ENCODE measurements at places on chromosomes 2 and 18. TPM values are rescaled to one million over a fixed set of nuclear protein-coding genes. Genes with fewer than 3 reads are reported as not detected.

- no peaks in the 10 kb centered on the region for H3K27me3 ChIP-seq
- H3K4me3 ChIP-seq = no peak overlapping the region
- no peak overlapping the region for H3K27ac ChIP-seq
- H3K36me3 ChIP-seq = no peaks in the 10 kb centered on the region
- no peaks in the 10 kb centered on the region for H3K4me1 ChIP-seq
Observed at GRCh38 chr2:121577381-121577780, 46.7 kb downstream of the RNU4ATAC start.

- no peak overlapping the region for H3K4me3 ChIP-seq
- H3K27ac ChIP-seq = no peak overlapping the region
- peak; percentile 30 for DNase-seq
- H3K36me3 ChIP-seq = no peaks in the 10 kb centered on the region
Observed at GRCh38 chr18:3664563-3665178, 214.7 kb downstream of the TGIF1 start.

The SCN2A gene
- 0.22 TPM for total RNA-seq

DNA sequence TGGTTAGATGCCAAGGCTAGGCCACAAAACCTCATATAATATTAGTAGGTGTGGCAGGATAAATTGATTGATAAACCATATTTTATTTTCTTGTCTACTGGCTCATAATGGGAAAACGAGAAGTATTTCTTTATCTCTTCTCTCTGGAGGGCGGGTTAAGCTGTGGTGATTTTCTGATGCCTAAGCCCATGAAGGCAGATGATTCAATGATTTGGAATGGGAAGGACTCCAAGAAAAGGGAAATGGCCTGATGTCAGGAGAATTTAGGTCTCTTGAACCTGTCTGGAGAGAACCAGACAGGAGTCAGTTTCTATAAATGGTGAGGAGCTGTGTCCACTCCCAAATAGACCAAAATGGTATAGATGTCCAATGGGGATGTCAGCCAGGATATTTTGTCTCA lies 18.7 kb upstream of the MAP4K3 start:
- no peaks in the 10 kb centered on the region for H3K4me1 ChIP-seq
- H3K27me3 ChIP-seq = no peaks in the 10 kb centered on the region
- no peaks in the 10 kb centered on the region for H3K36me3 ChIP-seq
- no peak overlapping the region for H3K4me3 ChIP-seq
- no peak for DNase-seq
- H3K27ac ChIP-seq = no peak overlapping the region

DNA sequence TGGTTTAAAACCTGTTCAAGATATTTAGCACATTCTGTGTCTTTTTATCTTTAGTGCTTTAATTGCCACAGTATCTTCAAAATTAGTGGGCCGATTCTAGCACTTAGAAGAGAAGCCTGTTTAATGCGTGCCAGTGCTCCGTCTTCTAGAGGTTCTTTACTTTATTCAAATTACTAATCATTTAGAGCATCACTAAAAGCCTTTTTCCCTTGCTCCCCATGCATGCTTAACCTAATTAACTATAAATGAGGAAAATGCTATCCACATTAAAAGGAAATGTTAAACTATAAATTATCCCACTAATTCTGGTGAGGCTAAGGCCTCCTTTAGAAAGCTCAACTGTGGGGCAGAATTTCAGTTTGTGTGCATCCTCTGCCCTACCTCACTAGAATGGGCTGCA lies 31.5 kb upstream of the INSIG2 start:
- peaks cover 55% of the 10 kb centered on the region for H3K4me1 ChIP-seq
- no peak for DNase-seq
- peak overlapping the region; percentile 88 for H3K27ac ChIP-seq
- no peaks in the 10 kb centered on the region for H3K36me3 ChIP-seq
- no peaks in the 10 kb centered on the region for H3K27me3 ChIP-seq
- no peak overlapping the region for H3K4me3 ChIP-seq

DNA sequence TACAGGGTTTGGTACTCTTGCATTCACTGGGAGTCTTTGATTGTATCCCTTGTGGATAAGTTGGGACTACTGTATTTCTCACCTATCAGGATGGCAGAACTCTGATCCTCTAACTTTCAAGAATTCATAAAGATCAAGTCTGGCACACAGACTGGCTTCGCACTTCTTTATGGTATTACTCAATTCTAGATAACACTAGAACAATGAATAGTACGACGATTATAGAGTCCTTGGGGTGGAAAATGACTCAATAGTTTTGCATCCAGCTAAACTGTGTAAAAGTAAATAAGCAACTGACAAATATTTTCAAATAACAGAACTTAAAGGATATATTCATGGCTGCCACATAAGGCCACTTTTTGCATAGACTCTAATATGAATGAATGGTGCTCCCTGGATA lies 103.4 kb upstream of the MEX3C start:
- no peaks in the 10 kb centered on the region for H3K36me3 ChIP-seq
- H3K4me3 ChIP-seq = no peak overlapping the region

The PAX8 gene
- total RNA-seq = 0.64 TPM

The RTTN gene
- total RNA-seq = 37.7 TPM

The DYSF gene
- total RNA-seq = 0.17 TPM

The SGPP2 gene
- total RNA-seq = 6.0 TPM

DNA sequence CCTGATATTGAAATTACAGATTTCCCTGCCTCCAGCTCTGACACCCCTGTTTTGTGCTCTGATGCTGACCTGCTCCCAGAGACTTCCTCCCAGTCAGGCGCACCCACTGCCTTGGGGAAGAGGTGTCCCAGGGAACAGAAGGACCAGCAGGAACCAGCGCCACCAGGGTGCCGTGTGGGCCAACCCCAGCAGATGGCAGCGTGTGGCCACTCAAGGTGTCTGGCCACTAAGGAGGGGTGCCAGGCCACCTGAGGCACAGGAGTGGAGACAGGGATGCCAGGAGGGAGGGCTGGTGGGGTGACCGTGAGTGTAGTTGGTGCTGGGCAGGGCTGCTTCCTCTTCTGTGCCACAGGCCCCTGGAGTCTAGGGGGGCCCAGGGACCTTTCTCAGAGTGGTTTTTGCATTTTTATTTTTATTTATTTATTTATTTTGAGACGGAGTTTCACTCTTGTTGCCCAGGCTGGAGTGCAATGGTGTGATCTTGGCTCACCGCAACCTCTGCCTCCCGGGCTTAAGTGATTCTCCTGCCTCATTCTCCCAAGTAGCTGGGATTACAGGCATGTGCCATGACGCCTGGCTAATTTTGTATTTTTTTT lies 56.0 kb downstream of the TEX44 start:
- H3K4me1 ChIP-seq = peaks cover 10% of the 10 kb centered on the region
- no peak overlapping the region for H3K4me3 ChIP-seq
- H3K27ac ChIP-seq = no peak overlapping the region
- no peaks in the 10 kb centered on the region for H3K27me3 ChIP-seq
- H3K36me3 ChIP-seq = no peaks in the 10 kb centered on the region
- peak; percentile 77 for DNase-seq

- no peak for DNase-seq
- no peaks in the 10 kb centered on the region for H3K4me1 ChIP-seq
- no peaks in the 10 kb centered on the region for H3K36me3 ChIP-seq
- no peak overlapping the region for H3K27ac ChIP-seq
Observed at GRCh38 chr18:21452796-21453510, 147.6 kb downstream of the ESCO1 start.

DNA sequence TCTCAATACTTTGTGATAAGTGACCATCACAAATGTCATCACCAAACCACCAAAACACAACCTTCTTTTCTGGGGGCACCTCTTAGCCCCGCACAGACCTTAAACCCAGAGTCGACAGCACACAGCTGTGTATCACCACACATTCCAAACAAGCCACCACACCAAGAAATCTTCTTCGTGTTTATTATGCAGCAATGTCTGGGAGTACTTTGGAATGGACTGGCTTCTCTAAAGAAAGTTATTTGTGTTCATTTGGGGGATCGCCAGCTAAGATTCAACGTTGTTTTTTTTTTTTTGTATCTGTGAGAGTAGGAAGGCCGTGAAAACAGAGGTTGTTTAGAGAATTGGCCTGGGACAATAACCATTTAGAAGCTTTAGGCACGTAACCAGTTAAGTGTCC lies 1.1 kb upstream of the MTA3 start:
- H3K27me3 ChIP-seq = no peaks in the 10 kb centered on the region
- DNase-seq = no peak
- H3K36me3 ChIP-seq = no peaks in the 10 kb centered on the region
- peaks cover 21% of the 10 kb centered on the region for H3K4me1 ChIP-seq
- peak overlapping the region; percentile 18 for H3K27ac ChIP-seq

The LRRTM4 gene
- not detected for total RNA-seq

The IL36B gene
- not detected for total RNA-seq

GRCh38 chr2:102832789-102833188 lies 71.0 kb downstream of the TMEM182 start:
- no peaks in the 10 kb centered on the region for H3K27me3 ChIP-seq
- no peaks in the 10 kb centered on the region for H3K4me1 ChIP-seq
- no peaks in the 10 kb centered on the region for H3K36me3 ChIP-seq
- DNase-seq = no peak
- no peak overlapping the region for H3K27ac ChIP-seq
- H3K4me3 ChIP-seq = no peak overlapping the region

The LOXHD1 gene
- not detected for total RNA-seq

DNA sequence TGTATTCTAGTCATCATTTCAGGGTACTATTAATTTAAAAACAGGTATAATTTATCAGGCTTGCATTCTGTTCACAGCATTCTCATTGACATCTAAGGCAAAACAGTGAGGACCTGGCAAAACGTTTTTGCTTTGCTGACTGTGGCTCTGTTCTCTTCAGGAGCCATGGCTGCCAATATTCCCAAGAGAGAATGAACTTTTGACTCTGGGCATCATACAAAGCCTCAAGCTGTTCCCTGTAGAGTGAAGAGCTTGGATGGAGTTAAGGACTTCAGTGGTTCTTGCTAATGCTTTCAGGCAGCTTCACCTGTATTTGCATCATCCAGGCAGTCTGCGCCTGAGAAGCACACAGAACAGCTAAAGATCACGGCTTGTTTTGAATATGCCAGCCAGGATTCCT lies 65.9 kb upstream of the CAVIN2 start:
- no peak for DNase-seq
- H3K27ac ChIP-seq = no peak overlapping the region
- H3K4me1 ChIP-seq = no peaks in the 10 kb centered on the region
- H3K36me3 ChIP-seq = no peaks in the 10 kb centered on the region

GRCh38 chr2:180016937-180017336 lies 9.8 kb upstream of the CWC22 start:
- DNase-seq = no peak
- H3K27ac ChIP-seq = no peak overlapping the region
- no peaks in the 10 kb centered on the region for H3K27me3 ChIP-seq
- no peaks in the 10 kb centered on the region for H3K36me3 ChIP-seq
- no peak overlapping the region for H3K4me3 ChIP-seq

GRCh38 chr2:59691518-59692190 lies 861.8 kb downstream of the BCL11A start:
- no peak overlapping the region for H3K27ac ChIP-seq
- no peaks in the 10 kb centered on the region for H3K36me3 ChIP-seq
- no peak for DNase-seq

GRCh38 chr2:134395779-134396178 lies 141.9 kb downstream of the MGAT5 start:
- H3K4me1 ChIP-seq = peaks cover 11% of the 10 kb centered on the region
- DNase-seq = no peak
- H3K4me3 ChIP-seq = no peak overlapping the region
- peak overlapping the region; percentile 33 for H3K27ac ChIP-seq

The ITPRIPL1 gene
- total RNA-seq = 4.8 TPM

- no peak for DNase-seq
- no peaks in the 10 kb centered on the region for H3K36me3 ChIP-seq
- H3K4me3 ChIP-seq = no peak overlapping the region
- no peaks in the 10 kb centered on the region for H3K4me1 ChIP-seq
Observed at GRCh38 chr2:180743401-180743800, 237.0 kb upstream of the UBE2E3 start.

DNA sequence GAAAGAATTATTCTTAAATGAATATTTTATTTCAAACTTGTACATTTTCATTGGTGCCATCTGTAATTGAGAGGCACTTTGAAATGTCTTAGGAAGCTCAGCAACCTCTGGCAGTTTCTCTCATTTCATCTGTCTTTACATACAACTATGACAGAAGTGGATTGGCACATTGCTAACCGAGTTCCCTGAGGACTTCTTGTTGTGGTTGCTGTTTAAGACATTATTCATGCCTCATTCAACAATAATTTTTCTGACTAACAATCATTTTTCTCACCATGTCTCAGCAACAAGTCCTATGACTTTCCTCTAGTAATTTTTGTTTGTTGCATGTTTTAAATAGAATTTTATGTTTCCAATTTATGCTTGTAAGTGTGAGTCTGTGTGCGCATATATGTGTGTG lies 284.0 kb upstream of the CWC22 start:
- no peaks in the 10 kb centered on the region for H3K27me3 ChIP-seq
- H3K36me3 ChIP-seq = no peaks in the 10 kb centered on the region
- no peak for DNase-seq

The ALLC gene
- total RNA-seq = not detected

- no peaks in the 10 kb centered on the region for H3K27me3 ChIP-seq
- peaks cover 15% of the 10 kb centered on the region for H3K4me1 ChIP-seq
- DNase-seq = no peak
- no peaks in the 10 kb centered on the region for H3K36me3 ChIP-seq
- H3K27ac ChIP-seq = no peak overlapping the region
Observed at GRCh38 chr2:191664823-191665677, 12.9 kb upstream of the NABP1 start.

The PROKR1 gene
- total RNA-seq = not detected

All from B cell (primary cell).